Midbrain (tissue), 1 donor: ENCODE measurements at places on chromosomes 2 and 18.

DNA sequence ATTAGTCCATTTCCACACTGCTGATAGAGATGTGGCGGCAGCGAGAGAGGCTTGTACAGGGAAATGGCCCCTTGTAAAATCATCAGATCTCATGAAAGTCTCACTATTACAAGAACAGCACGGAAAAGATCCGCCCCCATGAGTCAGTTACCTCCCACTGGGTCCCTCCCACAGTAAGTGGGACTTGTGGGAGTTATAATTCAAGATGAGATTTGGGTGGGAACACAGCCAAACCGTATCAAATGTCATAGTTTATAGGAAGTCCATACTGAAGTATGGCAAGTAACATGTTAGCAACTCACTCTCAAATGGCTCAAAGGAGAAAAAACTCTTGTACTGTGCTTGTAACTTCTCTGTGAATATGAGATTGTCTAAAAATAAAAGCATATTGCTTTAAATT, 56.1 kb downstream of the FARP2 start:
- no peak for DNase-seq

- DNase-seq, result no peak
Observed at GRCh38 chr2:109331896-109332848, 203.2 kb downstream of the SH3RF3 start.

DNA sequence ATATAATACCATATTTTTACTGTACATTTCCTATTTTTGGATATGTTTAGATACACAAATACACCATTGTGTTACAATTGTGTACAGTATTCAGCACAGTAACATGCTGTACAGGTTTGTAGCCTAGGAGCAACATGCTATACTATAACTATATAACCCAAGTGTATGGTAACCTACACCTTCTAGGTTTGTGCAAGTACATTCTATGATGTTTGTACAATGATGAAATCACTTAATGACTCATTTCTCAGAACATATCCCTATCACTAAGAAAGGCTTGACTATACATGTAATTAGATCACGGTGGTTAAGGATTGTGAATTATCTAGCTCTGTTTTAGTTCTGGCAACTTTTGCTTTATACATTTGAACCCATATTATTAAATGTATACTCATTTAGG, 31.3 kb downstream of the NPHP1 start:
- no peak for DNase-seq

GRCh38 chr2:127048618-127048935, 58.4 kb downstream of the BIN1 start:
- no peak for DNase-seq

GRCh38 chr2:132374551-132374950, 42.1 kb upstream of the GPR39 start:
- DNase-seq, result no peak

GRCh38 chr2:15636972-15637785, 45.5 kb downstream of the DDX1 start:
- peak; percentile 87 for DNase-seq

DNA sequence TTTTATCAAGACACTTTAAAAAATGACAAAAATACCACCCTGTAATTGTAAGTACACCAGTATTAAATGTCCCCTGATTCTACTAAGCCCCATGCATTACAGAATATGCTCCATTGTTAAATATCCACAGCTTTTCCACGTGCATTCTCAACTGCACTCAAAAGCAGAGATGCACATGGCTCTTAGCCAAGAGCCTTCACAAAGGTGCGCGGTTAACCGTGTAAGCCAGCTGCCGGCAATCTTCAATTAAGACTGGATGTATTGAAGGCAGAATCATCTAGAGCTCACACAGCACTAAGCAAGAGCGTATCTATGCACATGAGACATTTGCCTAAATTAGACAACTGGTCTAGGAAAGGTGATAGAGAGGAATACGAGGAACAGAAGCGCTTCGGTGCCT, 278.3 kb downstream of the NAPG start:
- DNase-seq, result no peak

DNA sequence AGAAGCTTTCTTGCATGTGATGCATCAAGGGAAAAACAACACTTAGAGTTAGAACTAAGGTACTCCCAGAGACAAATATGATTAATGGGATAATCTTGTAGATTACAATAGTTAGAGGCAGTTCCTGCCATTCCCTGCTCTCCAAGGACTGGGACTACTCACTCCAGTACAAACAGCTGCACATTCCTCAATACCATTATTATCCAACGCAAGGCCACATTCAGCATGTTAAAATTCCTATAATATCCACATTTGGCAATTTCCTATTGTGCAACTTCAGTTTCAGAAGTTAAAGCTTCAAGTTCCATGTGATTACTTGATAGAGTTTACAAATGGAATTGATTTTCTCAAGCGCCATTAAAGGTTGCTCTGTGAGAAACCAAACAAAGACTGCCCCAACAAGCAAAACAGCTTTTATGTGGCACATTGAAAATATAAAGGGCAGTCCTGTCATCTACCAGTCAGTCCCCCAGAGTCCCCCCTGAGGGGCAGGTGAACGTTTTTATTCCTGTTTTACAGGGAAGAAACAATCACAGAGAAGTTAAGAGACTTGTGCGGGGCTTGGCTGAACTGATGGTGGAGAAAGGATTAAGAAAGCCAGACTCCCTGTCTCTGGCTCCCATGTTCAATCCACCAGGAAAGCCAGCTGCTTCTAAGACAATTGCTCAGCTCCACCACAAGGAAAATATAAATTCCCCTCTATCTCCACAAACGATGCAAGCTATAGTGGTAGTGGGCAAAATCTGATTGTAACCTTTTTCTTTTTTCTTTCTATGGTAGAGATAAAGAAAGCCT, 72.6 kb downstream of the TXNL1 start:
- DNase-seq, result no peak

- DNase-seq, result no peak
Observed at GRCh38 chr2:208227581-208228232, 27.2 kb downstream of the IDH1 start.

- peak; percentile 45 for DNase-seq
Observed at GRCh38 chr2:33371304-33372090, 105.0 kb upstream of the RASGRP3 start.

DNA sequence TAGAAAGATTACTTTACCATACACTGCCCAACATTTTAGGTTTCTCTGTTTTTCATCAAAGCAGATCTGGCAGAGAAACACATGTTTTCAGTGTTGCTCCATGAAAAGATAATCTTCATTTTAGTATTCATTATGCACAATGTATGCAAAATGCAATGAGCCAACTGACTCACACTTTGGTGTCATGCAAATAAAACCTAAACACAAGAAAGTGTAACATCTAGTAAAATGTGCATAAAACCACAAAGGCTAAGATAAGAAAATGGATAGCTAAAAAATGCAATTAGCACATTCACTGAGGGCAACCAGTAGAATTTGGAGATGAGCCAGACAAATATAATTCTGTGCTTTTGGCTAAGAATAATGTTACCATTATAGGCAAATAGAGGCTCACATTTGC, 203.5 kb upstream of the UBE2E3 start:
- no peak for DNase-seq
